ENCODE measurements at places on chromosomes 6 and 20. TPM values are rescaled to one million over a fixed set of nuclear protein-coding genes. Genes with fewer than 3 reads are reported as not detected.

Gene ZBP1
- total RNA-seq, result 0.49 TPM

Gene EYS
- total RNA-seq, result 0.31 TPM

Gene ZNF451
- 68.1 TPM for total RNA-seq

Gene SLC22A2
- total RNA-seq, result not detected

Gene NKX2-4
- total RNA-seq, result not detected

Data from sciatic nerve (tissue), 2 donors.